ENCODE measurements at places on chromosomes 2 and 18.

DNA sequence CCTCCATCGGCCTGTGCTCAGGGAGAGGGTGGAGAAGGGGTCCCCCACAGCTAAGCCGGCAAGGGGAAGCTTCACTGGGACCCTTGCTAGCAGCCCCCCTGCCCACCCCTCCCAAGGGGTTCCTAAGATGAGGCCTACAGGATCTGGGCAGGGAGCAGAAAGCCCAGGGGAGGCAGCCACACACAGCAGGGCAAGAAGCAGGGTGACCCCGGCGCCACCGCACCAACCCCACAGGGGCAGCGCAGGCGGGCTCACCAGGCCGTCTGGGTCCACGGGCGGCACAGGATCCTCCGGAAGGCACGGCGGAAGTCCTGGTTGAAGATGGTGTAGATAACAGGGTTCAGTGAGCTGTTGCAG is 1.8 kb downstream of the ADRA2B start:
- DNase-seq = no peak

DNA sequence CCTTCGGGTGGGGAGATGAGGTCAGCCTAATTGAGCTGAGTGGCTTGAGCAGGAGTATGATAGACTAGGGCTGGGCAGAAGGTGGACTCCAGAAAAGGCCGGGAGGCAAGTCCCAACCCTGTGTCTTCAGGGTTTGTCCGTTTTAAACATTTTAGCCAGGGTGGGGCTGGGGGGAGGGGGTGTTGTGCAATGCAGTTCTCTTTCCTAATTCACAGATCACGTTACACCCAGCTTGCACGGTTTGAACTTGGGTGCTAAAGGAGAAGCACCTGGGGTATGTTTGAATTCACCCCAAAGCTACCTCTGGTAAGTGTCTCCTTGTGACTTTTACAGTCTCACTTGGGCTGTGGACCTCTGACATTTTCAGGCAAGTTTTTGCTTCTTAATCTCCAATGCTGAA is 233.3 kb downstream of the AGAP1 start:
- no peak for DNase-seq

DNA sequence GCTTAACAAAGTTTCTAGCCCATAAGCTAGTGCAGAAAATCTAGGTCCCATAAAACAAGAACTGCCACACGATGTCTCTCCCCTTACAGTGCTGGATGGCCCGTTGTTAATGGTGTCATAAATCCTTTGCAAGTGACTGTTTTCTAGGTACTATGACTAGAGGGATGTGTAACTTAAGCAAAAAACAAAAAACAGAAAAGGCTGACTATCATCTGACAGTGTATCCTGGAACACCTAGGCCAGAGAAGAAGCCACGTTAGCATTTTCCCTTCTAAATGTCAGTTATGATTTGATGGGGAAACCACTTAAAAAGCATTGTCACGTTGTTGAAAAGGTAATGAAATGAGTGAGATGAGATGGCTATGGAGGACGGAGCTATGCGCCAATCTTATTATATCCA is 2.4 kb downstream of the CASP8 start:
- no peak for DNase-seq

DNA sequence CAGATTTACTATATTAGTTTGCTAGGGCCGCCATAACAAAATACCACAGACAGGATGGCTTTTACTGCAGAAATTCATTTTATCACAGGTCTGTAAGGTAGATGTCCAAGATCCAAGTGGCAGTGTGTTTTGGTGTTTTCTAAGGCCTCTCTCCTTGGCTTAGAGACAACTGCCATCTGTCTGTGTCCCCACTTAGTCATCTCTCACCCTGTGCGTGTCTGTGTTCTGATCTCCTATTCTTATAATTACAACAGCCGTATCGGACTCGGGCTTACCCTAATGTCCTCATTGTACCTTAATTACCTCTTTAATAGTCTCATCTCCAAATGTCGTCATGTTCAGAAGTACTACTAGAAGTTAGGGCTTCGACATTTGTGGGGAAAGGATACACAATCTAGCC is 362.3 kb upstream of the CDH19 start:
- DNase-seq = no peak

DNA sequence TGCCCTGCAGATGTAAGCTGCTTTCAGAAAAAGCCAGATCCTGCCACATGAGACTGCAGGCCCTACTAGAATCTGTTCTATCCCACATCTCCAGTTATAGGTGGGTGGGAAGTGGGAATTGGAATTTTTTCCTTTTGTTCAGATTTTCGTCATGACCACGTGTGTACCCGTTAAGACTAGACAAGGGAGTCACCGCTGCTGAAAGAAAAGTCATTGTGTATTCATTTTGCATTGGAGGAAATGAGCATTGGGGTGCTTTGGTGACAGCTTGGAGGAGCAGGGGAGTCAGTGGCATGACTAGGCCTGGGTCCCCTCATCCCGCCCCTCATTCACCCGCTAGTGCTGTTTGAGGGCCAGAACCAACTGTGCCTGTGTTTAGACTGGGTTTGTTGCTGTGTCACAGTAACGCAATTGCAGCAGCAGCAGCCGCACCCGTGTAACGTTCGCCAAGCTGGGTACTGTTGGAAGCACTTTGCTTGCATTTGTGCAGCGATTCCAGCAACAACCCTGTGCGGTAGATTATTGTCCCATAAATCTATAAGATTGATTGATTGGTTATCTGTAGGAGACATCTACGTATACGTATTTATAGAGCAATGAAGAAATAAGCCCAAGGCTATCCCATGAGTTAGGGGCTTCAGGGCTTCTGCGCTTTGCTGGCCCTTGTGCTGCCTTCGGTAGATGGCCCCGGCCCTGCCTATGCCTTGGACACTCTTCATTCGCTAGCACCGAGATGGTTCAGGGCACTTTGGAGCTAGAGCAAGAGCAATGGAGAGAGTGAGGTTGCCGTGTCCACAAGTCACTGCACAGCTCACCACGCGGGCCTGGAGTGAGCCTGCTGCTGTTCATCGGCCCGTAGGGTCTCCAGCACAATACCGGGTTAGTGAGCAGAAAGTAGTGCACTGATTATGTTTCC is 194.9 kb downstream of the AGAP1 start:
- no peak for DNase-seq

DNA sequence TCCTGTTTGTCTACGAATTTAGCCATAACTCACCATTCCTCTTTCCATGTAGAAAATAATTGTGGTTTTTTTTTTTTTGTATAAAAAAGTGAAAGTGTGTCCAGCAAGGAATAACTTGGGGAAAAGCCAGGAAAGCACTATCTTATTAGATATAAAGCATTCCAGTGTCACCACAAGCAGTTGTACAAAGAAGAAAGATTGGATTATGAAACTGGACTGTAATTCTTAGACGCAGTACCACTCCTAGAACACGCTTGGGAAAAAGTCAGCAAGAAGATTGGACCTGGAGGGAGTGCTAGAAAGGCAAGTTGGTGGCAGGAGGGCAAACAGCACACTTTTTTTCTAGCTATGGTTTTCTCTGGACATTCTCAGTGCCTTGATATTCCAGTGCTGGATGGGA is 186.7 kb downstream of the PARD3B start:
- DNase-seq = no peak

DNA sequence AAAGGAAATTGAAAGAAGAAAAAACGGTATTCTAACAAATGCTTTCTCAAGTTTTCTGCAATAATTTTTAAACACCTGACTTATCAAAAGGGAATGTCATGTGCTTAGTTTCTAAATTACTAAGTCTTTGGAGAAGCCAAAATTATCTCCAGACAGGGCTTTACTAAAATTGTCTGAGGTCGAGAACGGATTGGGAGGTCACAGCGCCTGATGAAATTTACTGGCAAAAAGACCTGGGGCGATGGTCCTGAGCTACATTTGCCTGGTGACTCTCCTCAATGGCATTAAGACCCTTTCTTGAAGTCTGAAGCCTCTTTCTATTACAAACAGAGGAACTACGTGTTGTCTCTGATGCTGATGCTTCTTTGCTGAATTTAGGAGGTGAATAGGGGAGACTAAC is 291.8 kb upstream of the SESTD1 start:
- no peak for DNase-seq

- no peak for DNase-seq
Measured at GRCh38 chr2:128289439-128289838, 29.2 kb downstream of the HS6ST1 start.

- DNase-seq = peak; percentile 19
Measured at GRCh38 chr2:215920244-215921100, 92.9 kb downstream of the MREG start.

- DNase-seq = no peak
Measured at GRCh38 chr18:12060182-12060870, 33.3 kb upstream of the ANKRD62 start.

GRCh38 chr2:196365145-196365544 is 193.8 kb upstream of the STK17B start:
- no peak for DNase-seq

GRCh38 chr18:35526495-35527059 is 28.8 kb upstream of the INO80C start:
- DNase-seq = no peak

DNA sequence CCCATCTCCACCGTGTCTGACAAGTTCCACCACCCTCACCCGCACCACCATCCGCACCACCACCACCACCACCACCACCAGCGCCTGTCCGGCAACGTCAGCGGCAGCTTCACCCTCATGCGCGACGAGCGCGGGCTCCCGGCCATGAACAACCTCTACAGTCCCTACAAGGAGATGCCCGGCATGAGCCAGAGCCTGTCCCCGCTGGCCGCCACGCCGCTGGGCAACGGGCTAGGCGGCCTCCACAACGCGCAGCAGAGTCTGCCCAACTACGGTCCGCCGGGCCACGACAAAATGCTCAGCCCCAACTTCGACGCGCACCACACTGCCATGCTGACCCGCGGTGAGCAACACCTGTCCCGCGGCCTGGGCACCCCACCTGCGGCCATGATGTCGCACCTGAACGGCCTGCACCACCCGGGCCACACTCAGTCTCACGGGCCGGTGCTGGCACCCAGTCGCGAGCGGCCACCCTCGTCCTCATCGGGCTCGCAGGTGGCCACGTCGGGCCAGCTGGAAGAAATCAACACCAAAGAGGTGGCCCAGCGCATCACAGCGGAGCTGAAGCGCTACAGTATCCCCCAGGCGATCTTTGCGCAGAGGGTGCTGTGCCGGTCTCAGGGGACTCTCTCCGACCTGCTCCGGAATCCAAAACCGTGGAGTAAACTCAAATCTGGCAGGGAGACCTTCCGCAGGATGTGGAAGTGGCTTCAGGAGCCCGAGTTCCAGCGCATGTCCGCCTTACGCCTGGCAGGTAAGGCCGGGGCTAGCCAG is 1.2 kb downstream of the ONECUT2 start:
- no peak for DNase-seq

GRCh38 chr2:28750316-28751251 is 1.0 kb upstream of the PPP1CB start:
- DNase-seq = peak; percentile 16

- DNase-seq = no peak
Measured at GRCh38 chr2:142130111-142131009, 456 bp downstream of the LRP1B start.
